Panc1 (cell line): ENCODE measurements at places on chromosomes 1 and 21. TPM values are rescaled to one million over a fixed set of nuclear protein-coding genes. Genes with fewer than 3 reads are reported as not detected.

DNA sequence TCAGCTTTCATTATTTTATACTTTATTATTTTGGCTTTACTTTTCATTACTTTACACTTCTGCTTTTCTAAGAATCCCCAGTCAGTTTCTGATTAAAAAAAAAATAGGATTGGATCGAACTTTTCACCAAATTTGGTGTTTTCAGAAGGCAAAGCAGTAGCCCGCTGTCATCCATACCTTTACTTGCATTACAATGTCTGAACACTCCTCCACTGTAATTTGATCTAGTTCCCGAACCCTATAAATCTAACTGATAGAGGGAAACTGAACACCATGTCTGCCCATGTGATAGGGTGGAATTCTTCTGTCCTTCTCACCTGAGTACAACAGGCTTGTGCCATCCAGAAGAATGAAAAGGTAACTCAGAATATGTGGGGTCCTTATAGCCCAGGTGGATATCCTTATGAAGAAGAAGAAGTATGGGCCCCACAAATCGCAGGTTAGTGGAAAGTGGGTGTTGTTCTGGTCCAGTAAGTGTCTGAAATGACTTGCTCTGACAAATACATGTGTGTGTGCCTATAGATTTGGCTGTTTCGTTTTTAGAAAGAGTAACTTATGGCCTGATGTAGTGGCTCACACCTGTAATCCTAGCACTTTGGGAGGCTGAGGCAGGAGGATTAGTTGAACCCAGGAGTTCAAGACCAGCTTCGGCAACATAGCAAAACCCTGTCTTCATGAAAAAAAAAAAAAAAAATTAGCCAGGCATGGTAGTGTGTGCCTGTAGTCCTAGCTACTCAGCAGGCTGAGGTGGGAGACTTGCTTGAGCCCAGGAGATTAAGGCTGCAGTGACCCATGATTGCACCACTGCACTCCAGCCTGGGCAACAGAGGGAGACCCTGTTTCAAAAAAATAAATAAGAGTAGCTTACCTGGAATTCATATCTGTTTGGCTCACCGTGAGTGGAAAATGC, 26.6 kb upstream of the CDC14A start:
- no peak for DNase-seq

DNA sequence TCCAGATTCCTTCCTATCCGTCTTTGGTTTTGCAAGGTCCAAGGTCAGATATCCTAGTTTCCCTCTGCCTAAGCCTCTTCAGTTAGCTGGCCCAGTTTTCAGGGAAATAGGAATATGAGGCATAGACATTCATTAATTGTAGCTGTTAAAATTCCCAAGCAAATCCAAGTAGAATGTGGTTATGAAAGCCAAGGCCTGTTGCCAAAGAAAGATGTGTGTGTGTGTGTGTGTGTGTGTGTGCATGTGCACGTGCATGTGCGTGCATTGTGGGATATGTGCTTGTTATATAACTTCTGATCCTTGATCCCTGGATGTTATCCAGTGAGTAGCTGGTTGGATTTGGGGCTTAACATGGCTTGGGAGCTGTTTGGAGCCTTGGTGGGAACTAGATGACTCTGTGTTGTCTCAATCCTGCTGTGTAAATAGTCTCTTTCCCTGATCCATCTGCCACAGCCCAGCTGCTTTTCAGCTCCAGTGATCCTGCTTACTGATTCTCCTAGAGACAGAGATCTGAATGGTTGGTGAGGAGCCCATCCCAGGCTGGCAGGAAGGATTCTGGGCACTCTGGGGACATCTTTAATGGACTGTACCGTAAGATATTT, 70.6 kb upstream of the GCLM start:
- DNase-seq, result no peak

DNA sequence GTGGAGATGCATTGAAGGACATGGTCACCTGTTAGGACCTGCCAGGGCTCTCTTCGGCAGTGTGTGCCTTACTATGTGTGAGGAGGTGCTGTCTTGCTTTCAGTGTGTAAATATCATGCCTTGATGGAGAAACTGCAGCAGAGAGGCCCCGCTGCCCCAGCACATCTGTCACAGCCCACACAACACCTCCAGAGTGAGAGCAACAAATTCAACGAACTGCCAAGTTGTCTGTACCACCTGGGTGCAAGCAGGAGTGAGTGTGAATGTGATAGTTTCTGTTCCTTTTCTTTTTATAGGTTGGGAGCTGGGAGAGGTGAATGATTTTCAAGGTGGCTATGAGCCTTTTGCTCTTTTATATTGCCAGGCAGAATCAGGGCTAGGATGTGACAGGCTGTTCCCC, 114.6 kb upstream of the KIAA0040 start:
- no peak for DNase-seq

DNA sequence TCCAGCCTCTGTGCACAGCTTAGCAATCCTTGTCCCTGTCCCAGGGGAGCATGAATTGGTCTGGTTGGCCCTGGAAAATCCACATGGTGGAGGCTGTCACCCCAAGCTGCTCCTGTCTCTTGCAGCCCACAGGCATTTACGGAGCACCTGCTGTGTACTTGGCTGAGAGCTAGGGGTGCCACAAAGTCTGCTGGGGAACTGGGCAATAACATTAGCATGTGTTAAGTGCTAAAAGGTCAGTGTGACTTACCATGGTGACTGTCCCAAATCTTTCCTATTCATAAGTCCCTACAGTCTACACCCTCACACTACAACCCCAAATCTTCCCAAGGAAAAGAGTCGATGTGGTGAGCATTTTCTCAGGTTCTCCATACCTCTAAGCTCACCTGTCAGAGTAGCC, 53.6 kb upstream of the ARTN start:
- no peak for DNase-seq

The PPM1J gene
- 0.51 TPM for total RNA-seq

- DNase-seq, result no peak
These were observed 399.1 kb upstream of the ADAMTS5 start for GRCh38 chr21:27366036-27366435.

- DNase-seq, result no peak
These were observed 8.5 kb downstream of the C1orf141 start for GRCh38 chr1:67126111-67126746.

DNA sequence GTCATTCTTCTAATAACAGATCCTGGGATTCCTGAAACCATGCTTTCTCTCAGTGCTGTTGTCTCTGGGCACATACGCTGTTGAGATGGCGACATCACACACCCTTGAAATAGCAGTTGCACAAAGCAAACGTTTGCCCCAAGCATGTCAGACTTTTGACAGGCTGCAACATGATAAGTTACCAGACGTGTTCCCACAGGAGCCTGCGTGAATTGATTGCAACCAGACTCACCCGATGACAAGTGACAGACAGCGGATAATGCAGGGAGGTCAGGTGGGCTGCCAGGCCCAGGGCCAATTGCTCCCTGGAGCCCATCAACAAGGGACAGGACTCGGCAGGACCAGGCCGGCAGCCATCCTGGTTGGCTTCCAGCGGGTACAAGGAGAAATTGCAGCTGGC, 310.9 kb downstream of the SIPA1L2 start:
- no peak for DNase-seq

GRCh38 chr1:55700359-55701130, 485.4 kb upstream of the USP24 start:
- no peak for DNase-seq

- DNase-seq, result no peak
These were observed 99.1 kb downstream of the DNM3 start for GRCh38 chr1:171940368-171940767.

DNA sequence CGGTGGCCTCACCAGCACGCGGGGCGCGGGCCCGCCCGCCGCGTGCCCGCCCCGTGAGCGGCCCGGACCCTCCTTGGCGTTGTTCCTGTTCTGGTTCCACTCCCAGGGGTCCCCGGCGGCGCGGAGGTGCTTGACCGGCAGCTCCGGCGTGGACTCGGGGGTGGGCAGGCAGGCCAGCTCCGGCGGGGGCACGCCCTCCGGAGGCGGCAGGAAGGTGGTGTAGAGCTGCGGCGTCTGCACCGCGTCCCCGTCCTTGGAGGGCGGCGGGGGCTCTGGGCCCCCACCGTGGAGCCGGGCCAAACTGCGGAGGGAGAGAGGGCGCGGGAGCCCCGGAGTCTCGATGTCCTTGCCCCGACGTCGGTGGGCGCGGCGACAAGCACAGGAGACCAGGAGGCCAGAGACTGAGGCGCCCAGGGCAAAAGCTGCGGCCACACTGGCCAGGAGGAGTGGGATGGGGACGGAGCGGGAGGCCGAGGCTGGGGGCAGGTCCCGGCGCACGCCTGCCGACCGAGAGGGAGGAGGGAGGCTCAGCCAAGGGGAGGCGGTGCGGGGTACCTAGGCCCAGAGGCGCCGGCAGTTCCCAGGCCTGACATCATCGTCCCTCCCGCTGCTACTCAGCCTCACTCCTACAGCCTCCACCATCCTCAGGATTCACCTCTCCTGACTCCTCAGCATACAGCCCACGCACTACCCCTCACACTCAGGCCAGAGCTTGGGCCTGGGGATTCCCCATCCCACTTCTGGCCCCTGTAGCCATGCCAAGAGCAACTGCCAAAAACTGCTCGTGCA, 13.2 kb downstream of the SEMA6C start:
- DNase-seq, result no peak

The LEMD1 gene
- total RNA-seq, result not detected

DNA sequence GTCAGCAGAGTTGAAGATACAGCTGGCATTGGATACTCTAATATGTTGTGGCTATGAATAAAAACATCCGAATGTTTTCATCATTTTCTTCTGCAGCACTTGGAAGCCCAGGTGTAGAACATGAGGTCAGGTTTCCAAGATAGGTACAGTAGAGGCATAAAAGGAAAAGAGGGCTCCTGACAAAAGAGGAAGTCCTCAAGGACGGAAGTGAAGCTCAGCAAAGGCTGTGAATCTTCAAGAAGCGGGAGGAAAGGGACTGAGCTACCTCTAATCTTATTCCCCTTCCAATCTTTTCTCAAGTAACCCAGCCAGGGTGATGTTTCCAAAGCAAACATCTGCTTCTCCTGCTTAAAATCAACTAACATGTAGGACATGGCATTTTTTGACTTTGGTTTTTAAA, 4.4 kb upstream of the PIK3C2B start:
- DNase-seq, result no peak

DNA sequence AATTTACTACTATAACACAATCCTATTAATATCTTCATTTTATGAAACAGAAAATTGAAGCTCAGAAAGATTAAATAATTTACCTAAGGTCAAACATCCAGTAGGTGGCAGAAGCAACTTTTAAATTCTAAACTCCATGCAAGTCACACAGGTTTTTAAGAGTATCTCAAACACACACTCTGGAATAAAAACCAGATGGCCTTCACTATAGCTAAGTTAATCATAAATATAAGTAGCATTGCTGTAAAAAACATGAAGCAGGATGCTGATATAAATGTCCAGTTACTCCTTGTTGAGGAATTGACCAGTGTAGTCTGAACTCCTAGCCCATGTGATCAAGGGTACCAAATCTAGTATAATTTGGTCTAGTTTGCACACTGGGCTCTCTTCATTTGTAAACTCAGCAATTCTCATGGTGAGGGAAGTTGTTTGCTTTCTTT, 9.4 kb upstream of the FMO3 start:
- DNase-seq, result no peak

- DNase-seq, result no peak
These were observed 59.5 kb upstream of the ENAH start for GRCh38 chr1:225712391-225712790.

GRCh38 chr1:168848051-168848450, 119.0 kb upstream of the DPT start:
- DNase-seq, result no peak

- no peak for DNase-seq
These were observed 136.1 kb downstream of the DISP1 start for GRCh38 chr1:222950892-222951291.

GRCh38 chr21:33151941-33152731, 77.6 kb upstream of the IFNAR2 start:
- no peak for DNase-seq

GRCh38 chr1:63921359-63921758, 147.5 kb downstream of the ROR1 start:
- no peak for DNase-seq

The CYP4X1 gene
- total RNA-seq, result 1.3 TPM

DNA sequence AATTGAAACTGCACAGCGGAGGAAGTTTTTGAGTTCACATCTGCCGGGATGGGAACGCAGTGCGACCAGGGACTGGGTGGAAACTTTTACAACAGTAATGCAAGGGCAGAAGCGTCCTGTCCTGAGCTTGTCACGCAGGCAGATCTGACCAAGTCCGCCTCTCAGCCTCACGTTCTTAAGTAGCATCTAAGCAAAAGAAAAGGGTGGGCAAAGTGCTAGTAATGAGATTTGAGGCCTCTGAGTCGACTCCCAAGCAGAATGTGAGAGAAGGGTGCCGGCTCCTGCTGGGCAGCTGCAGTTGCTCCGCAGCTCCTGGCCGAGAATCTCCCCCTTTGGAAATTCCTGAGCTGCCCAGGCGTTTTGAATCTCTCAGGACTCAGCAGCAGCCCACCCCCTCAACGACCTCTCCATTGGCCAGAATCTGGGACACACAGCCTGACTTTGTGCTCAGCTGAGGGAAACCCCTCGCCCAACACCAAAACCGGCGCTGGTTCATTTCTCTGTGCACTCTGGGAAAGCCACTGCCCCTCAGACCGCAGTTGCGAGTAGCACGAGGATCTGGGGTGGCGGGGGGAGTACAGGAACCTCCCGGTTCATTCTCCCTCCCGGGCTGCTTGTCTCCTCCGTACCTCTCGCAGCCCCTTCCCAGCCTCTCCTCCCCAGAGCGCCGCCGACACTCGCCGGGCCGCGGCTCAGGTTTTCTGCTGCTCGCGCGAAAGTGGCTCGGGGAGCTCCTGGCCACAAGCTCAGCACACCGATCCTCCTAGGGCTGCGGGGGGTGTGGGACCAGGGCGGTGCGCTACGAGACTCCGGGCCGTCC, 913 bp upstream of the S1PR1 start:
- DNase-seq, result no peak

DNA sequence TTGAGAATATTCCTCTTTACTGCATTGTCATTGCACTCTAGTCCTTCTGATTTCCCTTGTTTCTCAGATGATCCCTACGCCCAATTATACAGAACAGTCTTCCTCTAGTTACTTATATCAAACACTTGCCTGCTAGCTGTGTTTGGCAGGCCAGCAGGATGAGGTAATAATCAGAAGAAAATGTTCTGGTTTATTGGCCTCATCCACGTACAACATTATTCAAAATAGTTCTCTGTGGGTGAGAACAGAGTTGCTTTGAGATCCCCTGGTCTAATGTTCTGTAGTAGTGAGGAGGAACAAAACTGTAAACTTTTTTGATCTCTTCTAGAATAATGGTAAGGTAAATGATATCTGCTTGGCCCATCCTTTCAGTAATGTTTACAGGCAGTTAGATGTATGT, 22.3 kb upstream of the C1orf105 start:
- no peak for DNase-seq

The OR2T33 gene
- not detected for total RNA-seq

The FAM72C gene
- 1.2 TPM for total RNA-seq

GRCh38 chr1:168939110-168939946, 167.2 kb upstream of the ATP1B1 start:
- DNase-seq, result no peak

The FMO5 gene
- total RNA-seq, result 0.57 TPM

The AP4B1 gene
- total RNA-seq, result 14.2 TPM

GRCh38 chr21:16568244-16568643, 838.5 kb downstream of the USP25 start:
- no peak for DNase-seq

GRCh38 chr1:216183007-216183406, 240.2 kb downstream of the USH2A start:
- DNase-seq, result no peak

The FAM72D gene
- total RNA-seq, result 12.8 TPM
